ENCODE measurements at places on chromosomes 11 and 22. TPM values are rescaled to one million over a fixed set of nuclear protein-coding genes. Genes with fewer than 3 reads are reported as not detected.

DNA sequence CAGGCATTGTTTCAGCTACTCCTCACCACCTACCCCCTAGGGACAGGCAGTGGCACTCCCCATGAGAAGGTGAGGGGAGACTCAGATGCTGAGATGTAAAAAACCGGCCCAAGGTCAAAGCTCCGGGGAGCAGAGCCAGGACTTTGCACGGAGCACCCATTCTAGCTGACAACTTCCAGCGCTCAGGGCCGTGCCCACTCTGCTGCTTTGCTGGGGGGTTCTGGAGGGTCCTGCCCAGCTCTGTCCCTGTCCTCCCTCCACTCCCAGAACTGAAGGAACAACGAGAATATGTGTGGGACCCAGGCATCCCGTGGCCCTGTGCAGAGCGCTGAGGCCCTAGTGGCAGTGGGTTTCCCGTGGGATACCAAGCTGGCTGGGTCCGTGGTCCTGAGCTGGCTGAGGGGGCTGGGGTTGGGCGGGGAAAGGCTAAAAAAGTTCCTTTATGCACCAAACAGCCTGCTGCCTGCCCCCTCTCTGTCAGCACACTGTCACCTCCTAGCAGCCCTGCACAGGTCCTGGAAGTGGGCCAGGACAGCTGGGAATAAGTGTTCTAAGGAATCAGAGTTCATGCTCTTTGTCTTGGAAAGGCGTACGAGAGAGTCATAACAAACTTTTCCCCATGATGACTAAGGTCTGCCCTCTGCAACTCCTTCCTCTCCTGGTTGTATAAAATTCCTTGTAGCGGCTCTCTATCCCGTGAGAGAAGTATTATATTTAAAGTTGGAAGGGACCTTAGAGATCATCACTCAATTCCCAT lies 1.9 kb downstream of the MS4A10 start:
- no peaks in the 10 kb centered on the region for H3K4me1 ChIP-seq
- no peak overlapping the region for H3K27ac ChIP-seq
- no peak overlapping the region for H3K4me3 ChIP-seq
- H3K27me3 ChIP-seq, result no peaks in the 10 kb centered on the region
- DNase-seq, result no peak

DNA sequence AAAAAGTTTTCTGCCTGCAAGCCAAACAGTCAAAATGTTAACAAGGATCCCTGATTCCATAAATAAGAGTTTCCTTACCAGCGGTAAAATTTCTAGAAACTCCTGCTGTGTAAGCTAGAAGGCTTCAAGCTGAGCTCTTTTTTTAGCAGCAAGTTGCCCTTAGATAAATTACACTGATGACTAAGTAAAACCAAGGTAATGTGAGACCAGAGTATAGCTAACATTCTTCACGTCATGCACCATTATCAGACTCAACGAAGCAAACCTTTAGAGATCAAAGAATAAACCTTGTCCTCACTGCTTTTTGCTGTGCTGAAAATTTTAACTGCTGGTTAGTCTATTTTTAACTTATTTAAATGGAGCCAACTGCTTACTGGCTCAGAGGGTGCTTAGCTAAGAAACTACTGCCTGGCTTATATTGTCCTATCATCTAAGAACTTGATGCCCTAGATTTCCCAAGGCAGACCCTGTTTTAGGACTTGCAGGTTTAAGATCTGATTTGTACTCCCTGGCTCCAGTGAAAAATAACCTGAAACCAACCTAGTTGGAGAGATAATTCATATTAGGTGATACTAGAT lies 900.7 kb downstream of the JRKL start:
- DNase-seq, result no peak
- H3K4me3 ChIP-seq, result no peak overlapping the region
- H3K36me3 ChIP-seq, result no peaks in the 10 kb centered on the region

DNA sequence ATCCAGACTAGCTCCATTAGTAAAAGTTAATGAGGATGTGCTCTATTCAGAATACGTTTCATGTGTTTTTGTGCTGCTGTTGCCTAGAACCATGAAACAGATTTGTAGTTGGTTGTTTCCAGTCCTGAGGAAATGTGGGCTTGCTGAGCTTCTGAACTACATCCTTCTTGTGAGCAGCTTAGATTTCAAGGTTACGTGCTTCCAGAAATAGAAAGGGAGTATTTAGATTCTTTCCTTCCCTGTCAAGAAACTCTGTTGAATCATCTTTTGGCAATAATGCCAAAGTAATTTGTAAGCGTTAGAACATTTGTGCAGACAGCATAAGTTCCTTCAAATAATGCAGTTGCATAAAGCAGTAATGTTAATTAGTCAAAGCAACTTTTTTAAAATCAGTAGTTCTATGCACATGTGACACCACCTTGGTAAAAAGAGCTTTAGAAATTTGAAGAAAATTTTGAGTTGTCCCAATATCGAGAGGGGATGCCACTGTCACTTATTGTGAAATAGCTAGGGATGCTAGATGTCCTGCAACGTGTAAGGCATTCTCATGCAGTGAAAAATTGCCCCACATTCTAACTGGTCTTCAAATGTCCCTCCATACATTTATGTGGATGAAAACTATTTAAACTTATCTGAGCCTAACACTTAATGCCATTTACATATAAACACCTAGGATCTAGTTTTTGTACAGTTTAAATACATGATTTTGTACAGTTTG lies 169.6 kb downstream of the ETS1 start:
- H3K27me3 ChIP-seq, result no peaks in the 10 kb centered on the region
- no peaks in the 10 kb centered on the region for H3K36me3 ChIP-seq
- no peaks in the 10 kb centered on the region for H3K4me1 ChIP-seq
- H3K4me3 ChIP-seq, result no peak overlapping the region
- no peak for DNase-seq

GRCh38 chr11:117830072-117830471 lies 5.5 kb upstream of the FXYD2 start:
- no peak for DNase-seq
- H3K4me3 ChIP-seq, result no peak overlapping the region
- no peaks in the 10 kb centered on the region for H3K27me3 ChIP-seq

DNA sequence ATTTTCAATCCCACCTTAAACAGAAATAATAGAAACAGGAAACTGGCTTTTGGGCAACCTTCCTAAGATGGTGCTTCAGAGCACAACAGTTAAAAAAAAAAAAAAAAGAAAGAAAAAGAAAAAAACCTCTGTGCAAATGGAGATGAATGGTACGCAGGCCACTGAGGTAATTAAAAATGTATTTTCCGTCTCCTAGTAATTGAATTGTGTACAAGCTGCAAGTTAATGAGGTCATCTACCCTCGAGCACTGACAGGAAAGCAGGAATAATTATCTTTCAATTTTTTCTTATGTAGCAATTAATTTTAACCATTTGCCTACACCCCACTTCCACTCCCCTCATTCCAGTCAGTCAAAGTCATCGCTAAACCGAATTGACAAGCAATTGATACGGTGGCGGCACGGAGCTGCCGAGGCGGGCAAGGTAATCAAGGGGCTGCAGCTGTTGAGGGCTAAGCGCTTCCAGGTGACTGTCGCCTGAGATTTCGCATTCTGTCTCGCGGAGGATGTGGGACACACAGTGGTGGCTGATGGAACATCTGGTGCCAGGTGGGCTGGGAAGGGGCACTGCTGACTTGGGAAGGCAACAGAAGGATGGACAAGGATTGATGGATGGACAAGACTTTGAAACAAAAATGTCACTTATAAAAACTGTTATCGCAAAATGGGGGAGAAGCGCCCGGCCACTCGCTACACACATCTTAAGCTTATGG lies 109.4 kb downstream of the RCN1 start:
- H3K4me1 ChIP-seq, result no peaks in the 10 kb centered on the region
- DNase-seq, result no peak
- peaks cover under 1% of the 10 kb centered on the region for H3K27me3 ChIP-seq
- no peaks in the 10 kb centered on the region for H3K36me3 ChIP-seq
- no peak overlapping the region for H3K27ac ChIP-seq
- H3K4me3 ChIP-seq, result no peak overlapping the region

DNA sequence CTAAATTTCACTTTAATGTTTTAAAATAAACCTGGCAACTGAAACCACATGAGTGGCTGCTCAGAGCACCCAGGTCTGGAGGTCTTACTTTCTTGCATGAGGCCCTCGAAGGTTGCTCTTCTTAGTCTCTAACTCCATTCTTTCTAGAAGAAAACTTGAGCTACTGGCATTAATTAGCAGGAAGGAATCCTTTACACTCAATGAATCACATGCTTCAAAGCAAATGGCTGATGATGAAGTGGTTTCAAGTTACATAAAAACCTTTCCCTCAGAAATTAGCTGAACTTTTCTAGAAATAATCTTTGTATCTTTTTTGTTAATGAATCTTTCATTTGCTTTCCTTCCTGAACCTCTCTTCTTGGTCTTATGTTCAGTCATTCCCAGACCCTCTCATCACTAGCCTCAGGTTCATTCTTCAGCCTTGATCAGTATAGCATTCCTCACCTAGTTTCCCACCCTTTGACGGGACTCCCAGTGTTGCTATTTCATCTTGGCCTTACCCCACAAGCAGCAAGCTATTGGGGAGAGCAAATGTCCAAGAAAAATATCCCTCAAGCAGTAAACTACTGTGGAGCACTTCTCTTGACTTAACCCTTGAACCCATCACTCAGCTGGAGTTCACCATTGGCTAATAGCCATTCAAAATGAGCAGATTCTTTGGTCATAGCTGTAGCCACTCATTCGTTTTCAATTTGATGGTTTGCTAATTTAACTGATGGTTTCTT lies 75.1 kb downstream of the INSC start:
- H3K27me3 ChIP-seq, result no peaks in the 10 kb centered on the region
- H3K27ac ChIP-seq, result no peak overlapping the region
- no peaks in the 10 kb centered on the region for H3K4me1 ChIP-seq
- no peak for DNase-seq

- no peaks in the 10 kb centered on the region for H3K27me3 ChIP-seq
- peaks cover 7% of the 10 kb centered on the region for H3K36me3 ChIP-seq
- no peak for DNase-seq
- no peak overlapping the region for H3K4me3 ChIP-seq
- H3K4me1 ChIP-seq, result no peaks in the 10 kb centered on the region
Measured at GRCh38 chr22:45804986-45805325, 133.3 kb downstream of the ATXN10 start.

- H3K27me3 ChIP-seq, result no peaks in the 10 kb centered on the region
- DNase-seq, result no peak
- H3K4me1 ChIP-seq, result peaks cover 8% of the 10 kb centered on the region
- H3K27ac ChIP-seq, result no peak overlapping the region
Measured at GRCh38 chr22:30541961-30542810, 4.4 kb downstream of the SEC14L6 start.

DNA sequence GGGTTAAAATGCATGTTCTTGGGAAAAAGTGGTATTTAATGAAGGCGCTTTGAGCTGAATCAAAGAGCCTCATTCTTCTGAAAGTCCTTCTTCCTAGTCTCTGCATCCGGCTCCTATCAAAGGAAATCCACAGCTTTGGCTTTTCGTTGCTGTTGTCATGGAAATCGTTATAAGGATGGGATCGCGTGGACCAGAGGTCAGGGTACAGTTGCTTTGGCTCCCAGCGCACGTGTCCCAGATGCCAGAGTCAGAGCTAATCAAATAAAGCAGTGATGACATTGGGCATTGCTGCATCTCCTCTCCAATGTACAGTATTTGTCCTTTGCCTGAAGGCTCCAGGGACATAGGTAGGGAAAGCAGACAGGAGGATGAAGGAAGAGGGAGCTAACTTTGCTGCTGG lies 181.9 kb downstream of the MYO18B start:
- no peak overlapping the region for H3K27ac ChIP-seq
- no peak for DNase-seq
- H3K27me3 ChIP-seq, result peaks cover 3% of the 10 kb centered on the region
- no peaks in the 10 kb centered on the region for H3K36me3 ChIP-seq
- no peak overlapping the region for H3K4me3 ChIP-seq

- no peak overlapping the region for H3K4me3 ChIP-seq
- no peaks in the 10 kb centered on the region for H3K27me3 ChIP-seq
- H3K4me1 ChIP-seq, result no peaks in the 10 kb centered on the region
- DNase-seq, result no peak
Measured at GRCh38 chr11:134004496-134005172, 47.9 kb upstream of the IGSF9B start.

DNA sequence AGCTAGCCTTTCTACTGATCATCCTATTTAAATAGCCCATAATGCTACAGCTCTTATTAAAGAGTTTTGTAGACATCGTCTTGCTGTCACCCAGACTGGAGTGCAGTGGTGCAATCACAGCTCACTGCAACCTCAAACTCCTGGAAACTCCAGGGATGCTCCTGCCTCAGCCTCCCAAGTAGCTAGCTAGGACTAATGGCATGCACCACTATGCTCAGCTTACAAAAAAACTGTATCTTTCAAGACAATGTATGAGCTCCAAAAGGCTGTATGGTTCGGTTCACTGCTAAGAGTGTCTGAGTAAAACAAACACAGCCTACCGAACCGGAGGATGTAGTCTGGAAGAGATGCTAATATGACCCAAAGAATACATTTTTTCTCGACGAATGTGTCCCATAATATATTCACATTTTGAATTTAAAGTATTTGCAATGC lies 2.6 kb downstream of the TAF1D start:
- no peak for DNase-seq
- H3K27ac ChIP-seq, result no peak overlapping the region
- H3K4me3 ChIP-seq, result no peak overlapping the region
- no peaks in the 10 kb centered on the region for H3K36me3 ChIP-seq
- peaks cover 58% of the 10 kb centered on the region for H3K4me1 ChIP-seq

DNA sequence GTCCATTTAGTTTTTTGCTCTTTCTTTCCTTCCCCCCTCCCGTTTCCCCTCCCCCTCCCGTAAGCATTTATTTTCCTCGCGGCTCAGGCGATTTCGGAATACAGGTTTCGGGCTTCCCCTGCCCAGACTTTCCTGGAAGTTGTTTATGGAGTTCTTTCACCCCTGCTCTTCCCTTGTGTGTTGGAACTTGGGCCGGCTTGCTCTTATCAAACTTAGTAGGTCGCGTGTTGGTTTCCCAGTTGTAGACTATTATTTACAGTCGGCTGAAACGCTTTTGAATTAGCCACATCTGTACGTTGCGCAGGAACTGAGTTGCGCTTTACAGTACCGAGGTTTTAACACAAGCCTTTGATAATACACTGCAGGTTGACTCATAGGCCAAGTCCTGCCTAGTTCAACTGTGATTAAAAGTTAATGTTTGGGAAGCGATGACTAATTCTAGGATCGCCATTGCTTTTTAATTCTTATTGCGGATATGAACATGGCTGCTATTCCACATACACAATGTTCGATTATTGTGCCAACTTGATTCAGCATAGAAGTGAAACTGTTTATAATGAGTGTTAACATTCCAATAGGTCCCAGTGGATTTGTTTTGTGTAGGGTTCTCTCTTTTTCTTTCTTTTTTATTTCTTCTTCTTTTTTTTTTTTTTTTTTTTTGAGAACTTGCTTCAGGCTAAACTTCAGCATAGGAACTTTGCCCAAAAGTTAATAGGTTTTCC lies 1.7 kb downstream of the YAP1 start:
- peak overlapping the region; percentile 61 for H3K4me3 ChIP-seq
- H3K36me3 ChIP-seq, result no peaks in the 10 kb centered on the region
- H3K27ac ChIP-seq, result peak overlapping the region; percentile 96
- H3K27me3 ChIP-seq, result no peaks in the 10 kb centered on the region

- no peak overlapping the region for H3K27ac ChIP-seq
- H3K36me3 ChIP-seq, result no peaks in the 10 kb centered on the region
- H3K4me1 ChIP-seq, result no peaks in the 10 kb centered on the region
- DNase-seq, result peak; percentile 65
Measured at GRCh38 chr11:36265793-36266628, 23.2 kb downstream of the COMMD9 start.

ANKK1 gene
- total RNA-seq, result not detected

SELENOH gene
- total RNA-seq, result 160 TPM

GSTT2B gene
- 46.8 TPM for total RNA-seq

HEPACAM gene
- total RNA-seq, result 0.55 TPM

C11orf91 gene
- total RNA-seq, result not detected
